ENCODE measurements at places on chromosomes 1 and 21. TPM values are rescaled to one million over a fixed set of nuclear protein-coding genes. Genes with fewer than 3 reads are reported as not detected.

- no peak for DNase-seq
Measured at GRCh38 chr1:154607106-154607608, 829 bp downstream of the ADAR start.

- no peak for DNase-seq
Measured at GRCh38 chr21:34811368-34811767, 142.6 kb downstream of the CLIC6 start.

The OR2T29 gene
- not detected for total RNA-seq

DNA sequence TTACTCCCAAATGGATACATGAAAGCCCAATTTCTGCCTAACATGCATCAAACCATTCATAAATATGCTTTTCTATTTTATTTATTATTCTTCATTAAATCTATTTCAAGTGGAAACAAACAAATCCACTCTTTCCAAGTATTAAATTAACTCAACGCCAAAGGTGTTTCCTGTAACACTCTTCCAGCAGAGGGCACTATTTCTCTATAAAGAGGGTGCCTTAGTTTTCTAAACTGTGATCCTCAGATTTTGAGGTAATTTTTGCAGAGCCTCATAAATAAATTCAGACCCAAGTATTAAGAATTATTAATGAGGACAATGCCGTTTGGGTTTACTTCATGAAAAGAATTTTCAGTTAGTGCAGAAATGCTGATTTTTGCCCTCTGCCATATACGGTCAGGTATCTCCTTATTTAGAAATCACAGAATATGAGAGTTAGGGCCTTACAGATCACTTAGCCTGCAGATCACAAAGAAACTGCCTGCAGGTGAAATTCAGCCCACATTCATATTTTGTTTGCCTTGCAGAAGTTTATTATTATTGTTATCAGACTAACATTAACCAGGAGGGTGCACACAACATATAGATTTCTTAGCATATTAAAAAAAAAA is 40.1 kb upstream of the MYSM1 start:
- peak; percentile 35 for DNase-seq

- DNase-seq = peak; percentile 23
Measured at GRCh38 chr1:175338387-175339135, 146.0 kb upstream of the KIAA0040 start.

- DNase-seq = no peak
Measured at GRCh38 chr1:193060938-193061337, 1.5 kb downstream of the RO60 start.
